Retina (tissue), 1 donor: ENCODE measurements at places on chromosomes 2 and 18.

- DNase-seq, result no peak
Observed at GRCh38 chr18:46542545-46542944, 114.5 kb downstream of the LOXHD1 start.

- no peak for DNase-seq
Observed at GRCh38 chr2:175036582-175037018, 31.4 kb upstream of the CHN1 start.

DNA sequence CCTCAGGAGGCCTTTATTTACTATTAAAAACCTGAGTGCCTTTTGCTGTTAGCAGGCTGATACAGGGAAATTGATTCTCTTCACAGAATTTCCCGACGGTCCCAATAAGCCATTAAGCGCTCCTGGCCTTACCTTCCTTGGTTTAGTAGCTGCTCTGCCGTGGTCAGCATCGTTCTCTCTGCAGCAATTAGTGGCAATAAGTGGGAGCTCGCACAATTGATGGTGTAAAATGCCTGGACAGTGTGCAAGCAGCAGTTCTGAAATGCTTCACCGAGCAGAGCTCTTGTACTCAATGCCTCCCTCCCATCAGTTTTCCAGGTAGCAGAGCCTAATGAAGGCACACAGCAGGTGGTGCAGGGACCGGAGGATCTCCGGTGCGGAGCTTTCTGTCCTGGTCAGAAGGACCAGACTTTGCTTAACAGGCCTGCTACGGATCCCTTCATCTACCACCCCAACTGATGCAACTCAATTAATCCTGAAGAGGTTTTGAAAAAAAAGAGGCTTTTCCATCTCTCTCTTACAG, 1.1 kb upstream of the LINC00305 start:
- peak; percentile 47 for DNase-seq

- peak; percentile 30 for DNase-seq
Observed at GRCh38 chr18:73258375-73259087, 390.7 kb upstream of the NETO1 start.

DNA sequence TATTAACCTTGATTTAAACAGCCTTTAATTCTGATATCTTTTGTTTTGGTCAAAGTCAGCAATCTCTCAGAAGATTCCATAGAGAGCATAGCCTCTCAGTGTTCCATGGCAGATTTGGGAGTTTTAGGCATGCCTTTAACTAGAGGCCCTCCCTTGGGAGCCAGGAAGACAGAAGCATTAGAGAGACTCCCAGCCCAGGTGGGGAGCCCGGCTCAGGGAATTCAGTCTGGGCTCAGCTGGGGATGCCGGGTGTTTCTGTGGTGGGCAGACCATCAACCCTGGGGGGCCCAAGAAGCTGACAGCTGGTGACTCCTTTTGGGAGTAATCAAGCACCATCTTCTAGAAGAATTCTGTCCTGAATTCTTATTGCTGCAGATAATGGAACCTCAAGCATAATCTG, 99.7 kb upstream of the CELF4 start:
- no peak for DNase-seq
